ENCODE measurements at places on chromosomes 7 and 10.

GRCh38 chr10:5043716-5044115 is 40.1 kb upstream of the AKR1C2 start:
- DNase-seq, result no peak

- DNase-seq, result no peak
Observed at GRCh38 chr7:40525764-40526163, 391.0 kb downstream of the SUGCT start.

- no peak for DNase-seq
Observed at GRCh38 chr7:157596471-157596870, 259.7 kb downstream of the DNAJB6 start.

GRCh38 chr7:26233902-26234511 is 32.5 kb downstream of the CBX3 start:
- DNase-seq, result no peak

DNA sequence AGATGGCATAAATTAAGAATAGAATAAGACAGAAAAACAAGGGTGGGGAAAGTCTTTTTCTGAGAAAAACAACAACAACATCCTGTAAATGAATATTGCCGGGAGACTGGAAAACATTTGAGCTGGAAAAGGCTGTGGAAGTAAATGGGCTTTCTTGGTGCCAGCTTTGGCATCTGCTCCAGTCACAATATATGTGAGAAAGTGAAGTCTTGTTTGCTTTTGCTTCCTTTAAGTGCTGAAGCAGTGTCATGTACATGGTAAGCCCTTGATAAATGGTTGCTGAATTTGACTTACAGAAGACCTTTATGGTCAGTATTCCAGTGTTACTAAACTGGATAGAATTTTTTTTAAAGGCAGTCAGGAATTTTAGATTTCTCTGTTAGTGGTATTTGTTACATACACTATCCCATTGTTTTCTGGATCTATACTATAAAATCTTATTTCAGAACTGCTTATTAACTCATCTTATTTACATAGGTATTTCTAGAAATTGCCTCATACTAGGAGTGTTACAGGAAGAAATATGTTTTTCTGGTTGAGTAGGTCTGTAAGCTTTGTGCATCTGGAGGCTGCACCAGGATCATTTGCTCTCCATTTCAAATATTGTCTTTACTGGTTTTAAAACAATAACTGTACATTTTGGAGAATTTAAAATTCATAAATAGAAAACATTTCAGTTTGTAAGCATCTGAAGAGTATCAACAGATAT is 201.7 kb upstream of the FOXP2 start:
- DNase-seq, result no peak

- no peak for DNase-seq
Observed at GRCh38 chr10:31098046-31098445, 66.4 kb upstream of the ZNF438 start.

GRCh38 chr10:43407148-43407575 is 1.8 kb downstream of the HNRNPF start:
- DNase-seq, result no peak

DNA sequence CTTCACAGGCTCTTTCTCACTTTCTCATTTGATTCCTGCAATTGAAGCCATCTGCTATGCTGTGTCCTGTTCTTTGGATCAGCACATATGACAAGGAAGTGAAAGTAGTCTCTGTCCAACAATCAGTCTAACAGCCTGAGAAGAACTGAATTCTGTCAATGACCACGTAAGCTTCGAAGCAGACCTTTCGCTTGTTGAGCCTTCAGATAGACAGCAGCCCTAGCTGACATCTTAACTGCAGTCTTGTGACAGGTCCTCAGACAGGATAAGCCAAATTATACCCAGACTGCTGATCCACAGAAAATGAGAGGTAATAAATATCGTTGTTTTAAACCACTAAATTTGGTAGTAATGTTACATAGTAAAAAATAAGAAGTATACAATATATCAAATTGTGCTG is 691.0 kb upstream of the LRRTM3 start:
- no peak for DNase-seq

Data from HT-29 (cell line).